Testis (tissue), 5 donors: ENCODE measurements at places on chromosomes 13 and 19. TPM values are rescaled to one million over a fixed set of nuclear protein-coding genes. Genes with fewer than 3 reads are reported as not detected.
A peak's percentile ranks its signal among the peaks of the same experiment; 100 is the strongest.

DNA sequence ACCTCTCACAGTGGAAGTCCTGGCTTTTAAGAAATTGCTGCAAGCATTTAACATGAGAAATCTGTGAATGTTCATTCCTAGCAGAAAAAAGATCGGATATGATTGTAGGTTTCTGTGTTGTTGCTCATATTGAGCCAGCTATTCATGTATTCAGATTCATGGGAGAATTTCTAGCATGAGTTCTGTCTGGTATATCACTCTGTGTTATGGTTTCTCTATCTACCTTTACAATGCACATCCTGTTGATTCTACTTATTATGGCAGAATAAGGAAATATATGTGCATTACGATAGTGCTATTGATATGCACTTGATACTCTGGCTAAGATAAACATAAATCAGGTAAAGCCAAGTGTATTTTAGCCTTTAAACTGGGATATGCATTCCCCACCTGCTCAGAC is 138.2 kb downstream of the KCNRG start:
- no peak for DNase-seq

- no peak for DNase-seq
Measured at GRCh38 chr13:106140476-106140875, 395.0 kb downstream of the EFNB2 start.

GRCh38 chr19:31349160-31349881 is at the start of gene TSHZ3:
TSHZ3 (minus strand) TSS chr19:31349436; CDS start chr19:31349219, 217 bp downstream.
- DNase-seq: peak; percentile 72

GRCh38 chr13:51275101-51275500 is 52.9 kb downstream of the FAM124A start:
- no peak for DNase-seq

GRCh38 chr13:109010912-109011311 is 381.5 kb downstream of the MYO16 start:
- DNase-seq: no peak

MAP2K7 gene
- total RNA-seq: 44.0 TPM

DNA sequence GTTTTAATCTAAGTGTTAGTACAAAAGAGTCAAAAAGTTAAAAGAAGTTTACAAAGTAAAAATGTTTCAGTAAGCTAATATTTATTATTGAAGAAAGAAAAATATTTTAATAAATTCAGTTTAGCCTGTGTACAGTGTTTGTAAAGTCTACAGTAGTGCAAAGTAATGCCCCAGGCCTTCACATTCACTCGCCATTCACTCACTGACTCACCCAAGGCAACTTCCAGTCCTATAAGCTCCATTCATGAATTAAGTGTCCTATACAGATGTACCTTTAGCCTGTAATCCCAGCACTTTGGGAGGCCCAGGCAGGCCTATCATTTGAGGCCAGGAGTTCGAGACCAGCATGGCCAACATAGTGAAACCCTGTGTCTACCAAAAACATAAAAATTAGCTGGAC is 24.1 kb upstream of the AKAP11 start:
- DNase-seq: no peak

DNA sequence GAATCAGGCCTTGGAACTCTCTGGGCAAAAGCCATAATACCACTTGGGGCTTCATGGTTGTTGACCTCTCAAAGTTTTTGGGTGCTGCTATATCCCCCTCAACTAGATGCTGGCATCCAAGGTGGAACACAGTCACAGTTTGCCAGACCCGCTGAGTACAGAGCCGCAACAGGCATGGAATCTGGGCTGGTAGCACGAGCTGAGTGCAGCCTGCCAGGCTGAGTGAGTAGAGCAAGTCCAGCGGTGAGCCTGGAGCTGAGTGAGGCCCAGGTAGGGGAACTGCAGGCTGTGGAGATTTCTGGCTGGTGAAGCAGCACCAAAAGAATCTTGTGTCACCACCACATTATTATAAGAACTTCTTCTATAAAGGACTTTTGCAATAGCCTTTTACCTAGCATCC is 192.6 kb downstream of the PCDH17 start:
- no peak for DNase-seq

GRCh38 chr13:112261924-112262323 is 114.2 kb upstream of the SPACA7 start:
- no peak for DNase-seq

GRCh38 chr13:93409001-93409400 is 182.4 kb downstream of the GPC6 start:
- DNase-seq: no peak

DNA sequence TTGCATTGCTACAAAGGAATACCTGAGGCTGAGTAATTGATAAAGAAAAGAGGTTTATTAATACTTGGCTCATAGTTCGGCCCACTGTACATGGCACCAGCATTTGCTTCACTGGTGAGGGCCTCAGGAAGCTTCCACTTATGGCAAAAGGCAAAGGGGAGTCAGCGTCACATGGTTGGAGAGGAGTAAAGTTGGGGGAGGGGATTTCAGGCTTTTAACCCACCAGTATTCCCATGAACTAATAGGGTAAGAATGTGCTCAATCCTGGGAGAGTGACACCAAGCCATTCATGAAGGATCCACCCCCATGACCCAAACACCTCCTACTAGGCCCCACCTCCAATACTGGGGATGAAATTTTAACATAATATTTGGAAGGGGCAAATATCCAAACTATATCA is 82.5 kb upstream of the MYCBP2 start:
- DNase-seq: no peak

DNA sequence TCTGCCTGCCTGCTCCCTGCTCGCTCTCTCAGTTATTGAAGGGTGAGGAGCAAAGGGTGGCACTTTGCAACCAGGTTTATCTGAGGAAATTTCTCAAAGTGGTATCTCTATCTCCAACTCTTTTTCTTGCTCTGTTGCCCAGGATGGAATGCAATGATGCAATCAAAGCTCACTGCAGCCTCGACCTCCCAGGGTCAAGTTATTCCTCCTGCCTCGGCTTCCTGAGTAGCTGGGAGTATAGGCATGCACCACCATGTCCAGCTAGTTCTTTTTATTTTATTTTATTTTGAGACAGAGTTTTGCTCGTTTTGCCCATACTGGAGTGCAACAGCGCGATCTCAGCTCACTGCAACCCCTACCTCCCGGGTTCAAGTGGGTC is 4.9 kb downstream of the ACTMAP start:
- DNase-seq: no peak

GRCh38 chr13:32496599-32497160 is 41.9 kb downstream of the N4BP2L2 start:
- DNase-seq: no peak

SMG9 gene
- total RNA-seq: 76.8 TPM

TMEM255B gene
- total RNA-seq: 10.9 TPM

CEACAM21 gene
- total RNA-seq: 1.3 TPM

DNA sequence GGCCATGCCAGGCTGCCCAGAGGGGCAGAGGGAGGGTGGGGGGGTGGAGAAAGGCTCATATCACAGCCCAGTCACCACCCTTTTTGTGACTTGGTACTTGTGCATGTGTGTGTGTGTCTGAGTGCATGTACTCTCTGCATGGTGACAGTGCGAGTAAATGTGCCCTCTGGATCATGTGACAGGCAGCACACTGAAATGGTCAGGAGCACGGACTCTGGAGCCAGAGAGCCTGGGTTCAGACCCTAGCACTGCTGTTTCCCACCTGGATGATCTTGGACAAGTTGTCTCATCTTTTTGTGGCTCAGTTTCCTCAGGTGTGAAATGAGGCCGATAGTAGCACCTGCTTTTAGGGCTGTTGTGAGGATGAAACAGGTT is 2.0 kb downstream of the CIC start:
- no peak for DNase-seq

- no peak for DNase-seq
Measured at GRCh38 chr13:66700117-66700601, 530.0 kb downstream of the PCDH9 start.

MAG gene
- total RNA-seq: 10.8 TPM

PTGER1 gene
- 1.4 TPM for total RNA-seq

OLFM4 gene
- total RNA-seq: 0.08 TPM

DNA sequence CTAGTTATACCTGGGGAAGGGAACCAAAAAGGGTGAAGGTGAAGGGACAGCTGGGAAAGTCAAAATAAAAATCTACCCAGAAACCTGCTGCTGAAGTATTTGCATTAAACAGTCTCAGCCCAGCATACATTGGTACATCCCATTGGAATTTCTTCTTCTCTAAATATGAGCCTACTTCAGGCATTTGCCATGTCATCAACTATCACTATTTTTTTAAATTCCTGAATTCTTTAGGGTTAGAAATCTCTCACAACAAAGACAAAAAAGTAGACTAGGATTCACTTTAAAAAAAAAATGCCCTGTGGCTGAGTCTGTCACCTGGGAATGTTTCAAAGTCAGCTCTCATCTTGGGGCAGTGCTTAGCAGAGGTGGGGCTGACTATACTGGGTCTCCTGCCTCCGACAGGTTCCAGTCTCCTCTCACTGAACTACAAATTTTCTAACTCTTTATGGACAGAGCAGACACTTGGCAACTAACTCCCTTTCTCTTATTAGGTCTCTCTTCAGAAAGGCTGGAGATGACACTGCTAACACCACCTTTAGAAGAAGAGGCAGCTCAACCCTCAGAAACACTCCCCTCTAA is 141.2 kb downstream of the LHFPL6 start:
- no peak for DNase-seq

GRCh38 chr19:19280561-19280960 is 7.5 kb upstream of the TM6SF2 start:
- DNase-seq: no peak
